IPS-NIHi11 (cell line): ENCODE measurements at places on chromosomes 16 and 17.

- DNase-seq: peak; percentile 57
Observed at GRCh38 chr17:30203471-30203981, 32.0 kb downstream of the SLC6A4 start.

- DNase-seq: no peak
Observed at GRCh38 chr16:80614908-80615671, 74.3 kb downstream of the DYNLRB2 start.

GRCh38 chr16:61770301-61770700 is 265.9 kb downstream of the CDH8 start:
- no peak for DNase-seq

GRCh38 chr17:19264681-19265080 is 27.5 kb downstream of the EPN2 start:
- DNase-seq: no peak

DNA sequence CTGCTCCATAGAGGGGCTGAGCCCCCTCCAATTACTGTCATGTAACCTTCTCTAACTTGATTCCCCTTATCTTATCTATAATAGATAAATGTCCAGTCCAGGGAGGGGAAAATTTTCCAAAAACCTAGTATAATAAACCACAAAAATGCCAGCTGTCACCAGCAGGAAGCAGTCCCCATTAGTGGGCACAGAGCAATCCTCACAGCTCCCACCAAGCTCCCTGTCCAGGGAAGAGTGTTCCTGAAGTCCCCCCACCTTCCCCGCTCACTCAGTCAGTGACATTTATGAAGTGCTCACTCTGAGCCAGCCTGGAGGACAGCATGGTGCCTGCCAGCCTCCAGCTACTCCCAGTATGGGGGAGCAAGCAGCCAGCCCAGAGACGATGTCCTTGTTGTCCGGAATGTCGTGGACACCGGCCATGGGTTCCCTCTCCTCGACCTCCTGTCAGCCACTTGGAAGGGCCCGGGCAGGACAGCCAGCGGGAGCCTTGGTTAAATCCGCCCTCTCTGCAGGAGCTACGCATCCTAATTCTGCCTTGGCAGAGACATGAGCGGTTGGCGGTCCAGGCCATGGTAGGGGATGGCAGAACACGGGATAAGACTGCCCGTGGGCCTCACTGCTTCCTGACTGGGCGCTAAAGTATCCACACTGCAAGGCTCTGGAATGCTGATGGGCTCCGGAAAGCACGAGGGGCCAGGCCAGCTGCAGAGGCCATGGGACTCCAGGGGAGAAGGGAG is 102.0 kb upstream of the CDH5 start:
- DNase-seq: no peak

DNA sequence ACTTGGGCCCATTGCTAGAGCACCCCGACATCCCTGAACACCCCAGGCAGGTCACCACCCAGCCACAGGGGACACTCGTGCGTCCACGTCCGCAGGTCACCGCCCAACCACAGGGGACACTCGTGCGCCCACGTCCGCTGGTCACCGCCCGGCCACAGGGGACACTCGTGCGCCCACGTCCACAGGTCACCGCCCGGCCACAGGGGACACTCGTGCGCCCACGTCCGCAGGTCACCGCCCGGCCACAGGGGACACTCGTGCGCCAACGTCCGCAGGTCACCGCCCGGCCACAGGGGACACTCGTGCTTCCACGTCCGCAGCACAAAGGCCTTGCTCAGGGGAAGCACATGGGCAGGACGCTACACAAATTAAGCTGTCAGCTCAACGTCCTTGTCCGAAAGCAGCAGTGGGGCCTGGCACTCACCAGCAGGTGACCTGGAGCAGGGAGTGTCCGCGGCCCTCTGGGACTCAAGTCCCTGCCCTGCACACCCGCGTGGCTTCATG is 17.7 kb downstream of the GALNS start:
- no peak for DNase-seq

GRCh38 chr17:28929787-28930186 is 21.5 kb downstream of the PHF12 start:
- no peak for DNase-seq
